ENCODE measurements at places on chromosomes 3 and 15. TPM values are rescaled to one million over a fixed set of nuclear protein-coding genes. Genes with fewer than 3 reads are reported as not detected.

- H3K27ac ChIP-seq: no peak overlapping the region
- no peaks in the 10 kb centered on the region for H3K27me3 ChIP-seq
Measured at GRCh38 chr3:152769523-152769922, 65.4 kb upstream of the P2RY1 start.

Gene GOLGA6A
- not detected for total RNA-seq

- no peak for DNase-seq
- H3K4me1 ChIP-seq: no peaks in the 10 kb centered on the region
- H3K36me3 ChIP-seq: no peaks in the 10 kb centered on the region
- H3K27ac ChIP-seq: no peak overlapping the region
- H3K27me3 ChIP-seq: peaks cover 4% of the 10 kb centered on the region
Measured at GRCh38 chr15:32053719-32054118, 23.4 kb downstream of the CHRNA7 start.

Gene ACKR2
- total RNA-seq: 2.3 TPM

Gene LARP6
- not detected for total RNA-seq

Gene AZI2
- total RNA-seq: 75.5 TPM

DNA sequence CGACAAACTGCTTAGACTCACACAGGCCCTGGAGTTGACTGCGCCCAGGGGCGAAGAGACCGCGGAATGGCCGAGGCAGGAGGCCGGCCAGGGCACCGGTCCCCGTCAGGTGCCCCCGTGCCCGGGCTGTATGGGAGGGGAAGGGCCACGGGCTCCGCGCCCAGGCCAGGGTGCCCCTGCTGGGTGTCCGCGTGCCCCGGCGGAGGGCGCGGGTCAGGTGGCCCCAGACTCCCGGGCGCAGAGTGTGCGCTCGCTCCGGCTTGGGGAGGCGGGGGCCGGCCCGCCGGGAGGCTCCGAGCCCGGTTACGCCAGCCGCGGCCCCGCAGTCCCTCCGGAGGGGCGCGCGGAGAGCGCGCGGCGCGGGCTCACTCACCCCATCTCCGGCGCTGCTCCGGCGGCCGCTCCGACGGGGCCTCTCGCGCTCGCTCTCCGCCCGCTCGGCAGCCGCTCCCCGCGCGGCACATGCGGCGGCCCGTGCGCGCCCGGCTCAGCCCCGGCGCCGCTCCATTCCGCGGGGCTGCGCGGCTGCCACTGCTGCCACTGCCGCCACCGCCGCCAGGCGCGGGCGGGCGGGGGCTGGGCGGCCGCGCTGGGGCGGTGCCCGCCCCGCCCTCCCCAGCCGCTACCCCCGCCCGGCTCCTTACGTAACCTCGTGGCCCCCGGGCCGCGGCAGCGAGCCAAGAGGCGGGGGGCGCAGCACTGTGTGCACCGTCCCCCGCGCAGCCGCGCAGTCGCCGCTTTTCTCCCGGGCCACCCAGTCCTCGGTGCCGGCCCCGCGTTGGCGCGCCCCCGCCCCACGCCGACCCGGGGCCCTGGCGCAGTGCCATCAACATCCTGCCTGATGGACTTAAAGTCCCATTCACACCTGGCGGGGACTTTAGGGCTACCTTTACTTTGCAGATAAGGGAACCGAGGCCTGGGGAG is at the start of gene HOMER2:
Gene HOMER2, minus strand, starts transcription at position 563 of the 924 bp plus-strand sequence. Its CDS starts 185 bp downstream, at position 378.
- peak; percentile 22 for DNase-seq
- H3K4me1 ChIP-seq: peaks cover 4% of the 10 kb centered on the region
- peak within 1 kb of the TSS; percentile 63 for H3K4me3 ChIP-seq
- H3K27me3 ChIP-seq: peaks cover 17% of the 10 kb centered on the region
- peaks cover 5% of the 10 kb centered on the region for H3K36me3 ChIP-seq
- no peak within 1 kb of the TSS for H3K27ac ChIP-seq

DNA sequence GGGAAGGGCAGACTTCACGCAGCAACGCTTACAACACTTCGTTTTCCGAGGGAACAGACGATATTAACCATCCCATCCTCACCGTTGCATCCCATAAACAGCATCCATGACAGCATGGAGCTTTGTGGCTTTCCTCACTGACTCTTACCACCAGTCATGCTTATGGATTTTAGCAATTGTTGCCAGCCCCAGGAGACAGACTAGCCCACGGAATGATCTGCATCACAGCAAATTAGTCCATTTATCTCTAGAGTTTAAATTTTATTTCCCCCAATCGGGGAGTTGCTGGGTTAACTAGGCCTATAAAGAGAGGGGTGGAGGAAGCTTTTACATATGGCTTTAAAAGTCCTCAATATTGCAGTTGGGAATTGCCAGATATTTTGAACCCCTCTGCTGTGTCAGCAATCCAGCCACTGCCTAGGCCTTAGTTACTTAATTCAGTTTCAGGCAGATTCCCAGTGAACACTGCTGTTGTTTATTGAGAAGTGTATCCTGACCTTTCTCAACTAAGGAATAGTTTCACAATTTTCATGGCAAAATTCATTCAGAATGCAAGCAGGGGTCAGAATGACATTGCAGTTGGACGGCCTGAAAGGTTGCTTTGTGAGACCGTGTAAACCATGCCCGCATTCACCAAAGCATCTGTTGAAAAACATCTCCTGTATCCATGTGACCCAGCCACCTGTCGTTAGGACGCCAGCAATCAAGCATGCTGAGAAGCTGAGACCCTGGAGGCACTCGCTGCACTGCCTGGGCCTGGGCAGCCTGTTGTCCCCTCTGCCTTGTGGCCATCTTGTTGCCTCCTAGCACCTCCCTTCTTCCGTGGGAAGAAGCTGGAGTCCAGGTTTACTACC is 397.4 kb upstream of the TPM1 start:
- DNase-seq: no peak
- peaks cover 16% of the 10 kb centered on the region for H3K4me1 ChIP-seq
- H3K27me3 ChIP-seq: peaks cover 3% of the 10 kb centered on the region
- H3K27ac ChIP-seq: no peak overlapping the region
- H3K36me3 ChIP-seq: no peaks in the 10 kb centered on the region

Gene ARRDC4
- 0.13 TPM for total RNA-seq

- H3K27me3 ChIP-seq: no peaks in the 10 kb centered on the region
- no peak overlapping the region for H3K27ac ChIP-seq
- DNase-seq: no peak
Measured at GRCh38 chr15:40538976-40539375, 25.9 kb downstream of the CCDC32 start.

DNA sequence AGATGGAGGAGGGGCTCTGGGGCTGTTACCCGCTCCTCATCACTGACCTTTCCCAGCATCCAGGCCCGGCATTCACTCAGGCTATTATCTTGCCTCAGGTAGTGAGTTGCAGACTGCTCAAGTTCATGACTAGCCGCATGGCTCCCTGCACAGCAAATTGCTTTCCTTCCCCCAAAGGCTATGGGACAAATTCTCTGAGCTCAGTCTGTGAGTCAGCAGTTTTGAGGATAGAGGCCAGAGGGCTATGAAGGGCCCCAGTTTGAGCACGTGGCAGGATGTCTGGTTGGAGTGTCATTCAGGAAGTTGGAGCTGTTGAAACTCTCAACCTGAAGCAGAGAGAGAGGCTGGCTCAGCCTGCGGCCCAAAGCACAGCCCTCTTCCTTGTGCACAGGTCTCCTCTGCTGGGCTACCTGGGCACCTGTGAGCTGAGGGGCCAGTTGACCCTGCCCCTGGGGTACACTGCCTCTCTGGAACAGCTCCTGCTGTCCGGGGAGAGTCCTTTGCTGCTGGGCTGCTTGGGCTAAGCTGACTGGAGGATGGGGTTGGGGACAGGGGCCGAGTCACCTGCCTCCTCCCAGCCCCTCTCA is 7.9 kb downstream of the FAH start:
- H3K27ac ChIP-seq: peak overlapping the region; percentile 85
- peak; percentile 79 for DNase-seq
- peaks cover 30% of the 10 kb centered on the region for H3K4me1 ChIP-seq

All from activated CD4-positive, alpha-beta memory T cell treated with anti-CD3 and anti-CD28 coated beads, Interleukin-2, amount 10 ng/mL, durations not matched to agents 7 days and 5 days (primary cell).